Hepatocyte (in vitro differentiated cells): ENCODE measurements at places on chromosomes 16 and 17.

DNA sequence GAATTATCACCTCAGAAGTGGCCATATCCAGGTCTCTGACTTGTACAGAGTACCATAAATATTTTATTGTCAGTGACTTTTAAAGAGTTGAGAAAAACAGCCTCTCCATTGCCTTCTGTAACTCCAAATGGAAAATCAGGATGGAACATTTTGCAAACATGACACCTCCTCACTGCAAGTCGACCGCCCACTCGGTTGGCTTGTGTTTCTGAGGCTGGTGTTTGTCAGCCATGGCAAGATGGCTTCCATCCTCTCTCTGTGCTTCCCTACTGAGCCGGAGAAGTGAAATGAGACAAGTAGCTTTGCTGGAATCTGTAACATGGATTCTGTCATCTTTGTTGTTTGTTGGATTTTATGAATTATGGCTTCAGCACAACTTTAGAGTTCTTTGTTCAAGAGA is 172.8 kb downstream of the RBFOX1 start:
- DNase-seq = no peak

GRCh38 chr17:16086957-16087356 is 87.3 kb downstream of the TTC19 start:
- no peak for DNase-seq

GRCh38 chr16:58636466-58636865 is 6.8 kb upstream of the CNOT1 start:
- peak; percentile 38 for DNase-seq

GRCh38 chr16:31000671-31001382 is 9.6 kb downstream of the STX1B start:
- DNase-seq = no peak

GRCh38 chr17:81245665-81246342 is 6.7 kb downstream of the NDUFAF8 start:
- no peak for DNase-seq

DNA sequence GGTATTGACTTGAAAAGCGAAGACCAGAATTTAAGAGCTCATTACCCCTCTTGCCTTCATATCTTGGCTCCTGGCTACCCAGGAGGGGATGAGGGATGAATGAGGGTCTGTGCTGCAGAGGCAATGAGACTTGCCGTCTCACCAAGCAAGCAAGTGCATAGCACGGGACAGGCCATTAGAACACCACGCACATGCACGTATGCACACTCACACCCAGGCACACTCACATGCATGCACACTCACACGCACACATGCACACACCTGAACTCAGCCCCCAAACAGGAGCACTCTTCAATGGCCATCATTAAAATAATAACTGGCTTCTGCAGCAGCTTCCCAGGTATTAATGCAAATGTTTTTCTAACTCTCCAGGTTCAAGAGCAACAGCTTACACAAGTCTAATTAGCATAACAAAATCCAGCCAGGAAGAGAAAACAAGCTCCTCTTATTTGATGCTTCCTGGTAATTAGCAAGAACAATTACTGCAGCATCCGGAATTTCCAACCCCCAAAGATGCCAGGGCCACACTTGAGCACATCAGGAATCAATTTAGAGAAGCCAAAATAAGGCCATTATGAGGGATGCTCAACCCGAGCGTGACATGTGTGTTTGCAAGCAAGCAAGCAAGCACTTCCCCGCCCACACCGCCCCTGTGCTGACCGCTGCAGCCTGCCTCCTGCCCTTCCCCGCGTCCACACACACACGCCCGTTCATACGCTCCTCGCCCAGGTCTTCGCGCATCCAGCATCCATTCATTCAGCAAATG is 171.6 kb upstream of the TNRC6C start:
- DNase-seq = no peak

DNA sequence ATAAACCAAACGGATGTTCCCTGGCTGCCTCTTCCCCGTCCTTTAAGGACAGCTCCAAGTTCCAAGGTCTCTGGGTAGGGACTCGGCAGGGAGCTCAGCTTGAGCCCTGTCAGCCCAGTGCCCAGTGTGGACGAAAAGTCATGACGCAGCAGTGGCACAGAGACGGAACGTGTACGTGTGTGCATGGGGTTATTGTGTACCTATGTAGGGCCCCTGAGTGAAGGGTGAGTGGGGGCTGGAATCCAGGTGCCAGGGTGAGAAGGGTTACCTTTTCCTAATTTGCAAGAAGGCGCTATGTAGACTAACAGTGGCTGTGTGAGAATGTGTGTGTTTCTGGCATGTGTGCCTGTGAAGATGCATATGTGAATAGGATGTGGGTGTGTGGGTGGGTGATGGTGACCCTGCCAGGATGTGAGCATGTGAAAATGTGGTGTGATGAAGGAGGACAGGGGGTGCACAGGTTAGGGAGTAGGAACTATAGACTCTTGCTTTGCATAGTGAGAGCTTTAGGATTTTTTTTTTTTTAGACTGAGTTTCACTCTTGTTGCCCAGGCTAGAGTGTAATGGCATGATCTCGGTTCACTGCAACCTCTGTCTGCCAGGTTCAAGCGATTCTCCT is 6.0 kb downstream of the SCN4A start:
- no peak for DNase-seq

- no peak for DNase-seq
Measured at GRCh38 chr16:2486645-2487516, 12.0 kb downstream of the TBC1D24 start.

- DNase-seq = no peak
Measured at GRCh38 chr17:14311186-14311705, 10.4 kb downstream of the HS3ST3B1 start.

GRCh38 chr17:66423056-66423955 is 120.9 kb downstream of the PRKCA start:
- DNase-seq = no peak

GRCh38 chr17:58005031-58005727 is 1.9 kb downstream of the SRSF1 start:
- DNase-seq = no peak

GRCh38 chr16:78249056-78249455 is 149.6 kb downstream of the WWOX start:
- peak; percentile 81 for DNase-seq

GRCh38 chr16:31335431-31335830 is 19.5 kb upstream of the ITGAX start:
- DNase-seq = peak; percentile 13

DNA sequence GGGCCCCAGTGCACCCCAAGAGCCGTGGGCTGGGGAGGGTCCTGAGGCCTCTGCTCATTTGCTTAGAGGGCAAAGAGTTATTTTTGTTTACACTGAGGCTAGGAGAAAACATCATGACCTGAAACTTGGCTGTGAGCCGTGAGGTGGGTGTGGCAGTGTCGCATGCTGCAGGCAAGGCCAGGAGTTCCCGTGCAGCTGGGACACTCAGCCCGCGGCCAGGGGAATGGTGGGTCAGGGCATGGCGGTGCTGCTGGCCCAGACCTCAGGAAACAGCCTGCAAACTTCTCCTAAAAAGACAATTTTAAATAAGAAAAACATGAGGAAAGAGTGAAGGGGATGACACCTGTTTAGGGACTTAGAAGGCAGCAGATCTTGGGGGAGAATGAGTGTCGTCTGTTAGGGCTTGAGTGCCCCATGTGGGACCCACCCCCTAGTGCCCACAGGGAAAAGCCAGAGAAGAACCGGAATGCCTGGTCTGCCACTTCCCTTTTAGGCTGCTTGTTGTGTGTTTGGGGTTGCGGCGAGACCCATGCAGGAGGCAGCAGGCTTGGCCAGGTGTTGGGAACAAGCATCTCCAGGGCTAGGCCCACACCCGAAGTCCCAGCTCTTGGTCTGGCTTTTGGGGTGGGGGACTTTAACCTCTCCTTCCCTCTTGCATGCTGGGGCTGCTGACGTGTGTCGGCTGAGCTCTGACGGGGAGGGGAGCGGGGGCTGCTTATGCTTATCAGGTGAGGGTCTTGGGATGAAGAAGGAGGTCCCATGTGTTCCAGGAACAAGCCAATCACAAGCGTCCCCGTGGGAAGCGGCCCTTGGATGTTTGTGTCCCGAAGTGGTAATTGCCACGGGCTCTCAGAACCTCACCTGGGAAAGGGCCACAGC is 80.9 kb upstream of the GNG13 start:
- DNase-seq = no peak

DNA sequence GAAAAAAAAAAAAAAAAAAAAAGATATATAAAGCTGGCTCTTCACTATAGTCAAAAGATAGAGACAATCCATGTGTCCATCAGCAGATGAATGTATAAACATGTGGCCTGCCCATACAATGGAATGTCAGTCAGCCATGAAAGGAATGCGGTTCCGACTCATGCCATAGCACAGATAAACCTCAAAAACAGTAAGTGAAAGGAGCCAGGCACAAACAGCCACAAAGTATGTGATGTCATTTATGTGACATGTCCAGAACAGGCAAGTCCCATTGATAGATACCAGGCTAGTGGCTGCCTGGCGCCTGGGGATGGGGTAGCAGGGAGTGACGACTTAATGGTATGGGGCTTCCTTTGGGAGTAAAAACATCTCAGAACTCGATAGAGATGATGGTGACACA is 155.7 kb downstream of the CMIP start:
- DNase-seq = peak; percentile 47

GRCh38 chr16:48946686-48947370 is 334.8 kb downstream of the CBLN1 start:
- DNase-seq = peak; percentile 22

DNA sequence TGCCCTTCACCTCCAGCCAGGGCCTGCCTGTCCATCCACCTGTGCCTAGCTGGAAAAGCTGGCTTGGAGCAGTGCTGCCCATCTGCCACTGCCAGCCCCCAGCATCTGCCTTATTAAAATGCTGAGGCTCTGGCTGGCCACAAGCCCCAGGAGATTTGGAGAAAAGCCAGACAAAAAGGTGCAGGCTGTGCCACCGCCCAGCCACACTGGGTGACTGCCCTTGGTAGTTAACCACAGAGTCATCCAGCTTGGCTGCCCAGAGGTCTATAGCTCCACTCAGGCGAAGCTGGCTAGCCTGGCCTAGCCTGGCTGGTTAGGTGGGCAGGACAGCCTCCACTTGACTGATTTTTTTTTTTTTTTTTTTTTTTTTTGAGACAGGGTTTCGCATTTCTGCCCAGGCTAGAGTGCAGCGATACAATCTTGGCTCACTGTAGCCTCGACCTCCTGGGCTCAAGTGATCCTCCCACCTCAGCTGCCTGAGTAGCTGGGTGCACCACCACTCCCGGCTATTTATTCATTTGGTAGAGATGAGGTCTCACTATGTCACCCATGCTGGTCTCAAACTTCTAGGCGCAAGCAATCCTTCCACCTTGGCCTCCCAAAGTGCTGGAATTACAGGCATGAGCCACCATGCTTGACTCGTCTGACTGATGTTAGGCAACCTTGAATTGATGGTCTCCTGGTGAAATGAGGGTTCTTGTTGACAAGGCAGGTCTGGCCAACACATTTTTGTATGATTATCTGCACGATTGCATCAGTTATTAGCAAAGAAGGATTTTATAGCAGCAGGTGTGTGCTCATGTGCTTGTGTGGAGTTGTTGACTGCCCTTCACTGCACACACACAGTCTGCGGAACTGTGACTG is 103.8 kb downstream of the RAB11FIP4 start:
- DNase-seq = no peak

DNA sequence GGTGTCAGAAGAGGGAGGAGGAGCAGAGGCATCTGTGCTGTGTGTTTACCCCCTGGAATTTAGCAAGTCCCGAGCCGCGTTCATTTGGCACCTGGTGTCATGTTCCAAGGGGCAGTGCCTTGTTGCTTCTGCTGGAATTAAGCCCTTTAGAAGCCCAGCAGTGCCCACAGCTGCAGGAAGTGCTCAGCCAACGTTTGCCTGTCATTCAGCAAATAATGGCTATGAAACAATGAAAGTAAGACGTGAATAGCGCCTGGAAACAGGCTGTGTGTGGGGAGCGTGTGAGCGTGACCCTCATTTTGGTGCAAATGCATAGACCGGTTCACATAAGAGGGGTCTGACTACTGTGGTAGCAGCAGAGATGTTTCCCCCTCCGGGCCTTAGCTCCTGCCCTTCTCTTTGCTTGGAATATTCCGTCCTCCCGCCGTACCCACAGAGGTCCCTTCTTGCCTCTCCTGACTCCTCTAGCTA is 5.8 kb upstream of the ATP2C2 start:
- no peak for DNase-seq

GRCh38 chr16:85250147-85250463 is 137.8 kb upstream of the CIBAR2 start:
- DNase-seq = no peak

- DNase-seq = no peak
Measured at GRCh38 chr16:69522041-69522578, 43.7 kb upstream of the NFAT5 start.

GRCh38 chr17:80160536-80160935 is 9.3 kb upstream of the CARD14 start:
- no peak for DNase-seq

DNA sequence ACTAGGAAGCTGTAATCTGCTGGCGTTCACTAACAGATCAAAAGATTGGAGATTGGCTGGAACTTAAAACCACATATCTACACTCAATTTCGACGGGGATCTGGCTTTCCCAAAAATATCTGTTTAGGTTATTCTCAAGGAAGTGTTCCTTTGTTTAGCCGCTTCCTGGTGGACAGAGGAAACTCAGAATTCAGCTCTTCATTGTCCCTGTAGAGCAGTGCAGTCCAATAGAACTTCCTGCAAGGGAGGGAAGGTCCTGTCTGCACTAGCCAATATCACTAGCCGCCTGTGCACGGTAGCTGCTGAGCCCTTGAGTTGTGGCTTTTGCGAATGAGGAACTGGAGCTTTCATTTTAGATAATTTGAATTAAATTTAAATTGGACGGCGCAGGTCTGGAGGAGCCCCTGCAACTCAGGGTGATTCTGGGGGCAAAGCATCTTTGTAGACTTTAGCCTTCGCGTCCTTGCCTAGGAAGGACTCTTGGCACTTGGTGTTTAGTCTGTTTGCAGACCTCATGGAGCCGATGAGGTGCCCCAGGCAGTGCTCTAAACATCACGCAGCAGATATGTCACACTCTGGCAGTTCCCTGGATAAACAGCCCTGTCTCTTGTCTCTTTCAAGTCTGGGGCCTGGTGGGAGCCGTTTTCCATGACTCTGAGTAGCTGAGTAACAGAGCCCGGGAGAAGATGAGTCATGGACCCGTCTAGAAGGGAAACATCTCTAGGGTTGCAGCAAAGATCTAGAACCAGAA is 122.2 kb downstream of the CCDC182 start:
- DNase-seq = peak; percentile 74

GRCh38 chr16:54289945-54290832 is 3.6 kb upstream of the IRX3 start:
- DNase-seq = no peak

- DNase-seq = no peak
Measured at GRCh38 chr17:73272906-73273218, 11.2 kb upstream of the CPSF4L start.

GRCh38 chr16:76303637-76304314 is 26.6 kb downstream of the CNTNAP4 start:
- no peak for DNase-seq

GRCh38 chr17:148757-149156 is 11.4 kb downstream of the SCGB1C2 start:
- no peak for DNase-seq

- DNase-seq = no peak
Measured at GRCh38 chr17:38926293-38927070, 1.1 kb downstream of the LASP1NB start.

DNA sequence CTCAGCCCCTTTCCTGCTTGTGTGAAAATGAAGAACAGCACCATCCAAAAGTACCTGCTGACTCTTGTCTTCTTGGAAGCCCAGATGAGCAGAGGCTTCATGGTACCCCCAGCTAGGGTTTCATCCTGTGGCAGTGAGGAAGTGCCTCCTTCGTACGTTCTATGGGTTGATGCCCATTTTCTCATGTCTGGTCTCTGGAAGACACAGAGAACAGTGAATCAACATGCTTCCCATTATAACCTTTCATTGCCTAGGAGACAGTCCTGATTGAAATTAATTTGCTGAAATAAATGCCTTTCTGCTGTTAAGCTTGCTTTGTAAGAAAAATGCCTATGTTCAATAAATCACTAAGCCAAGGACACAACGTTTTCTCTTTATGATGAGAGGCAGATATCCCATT is 36.5 kb downstream of the RCVRN start:
- no peak for DNase-seq
